ENCODE measurements at places on chromosomes 16 and 17. TPM values are rescaled to one million over a fixed set of nuclear protein-coding genes. Genes with fewer than 3 reads are reported as not detected.

DNA sequence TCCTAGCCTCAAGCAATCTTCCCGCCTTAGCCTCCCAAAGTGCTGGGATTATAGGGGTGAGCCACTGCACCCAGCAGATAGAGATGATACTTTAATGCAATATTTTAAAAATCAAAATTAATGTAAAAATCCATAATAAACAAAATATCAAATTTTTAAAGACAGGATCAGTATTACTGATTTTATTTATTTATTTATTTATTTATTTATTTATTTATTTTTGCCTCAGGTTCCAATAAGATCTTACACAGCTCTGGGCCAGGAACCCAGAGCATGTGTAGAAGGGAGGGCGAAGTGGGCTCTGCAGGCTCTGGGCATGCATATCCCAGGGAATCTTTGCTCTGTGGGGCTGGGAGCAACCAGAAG is 41.6 kb downstream of the FZD2 start:
- H3K36me3 ChIP-seq: no peaks in the 10 kb centered on the region
- no peak overlapping the region for H3K4me3 ChIP-seq
- H3K27me3 ChIP-seq: no peaks in the 10 kb centered on the region
- no peak for DNase-seq
- no peaks in the 10 kb centered on the region for H3K4me1 ChIP-seq
- no peak overlapping the region for H3K27ac ChIP-seq

DNA sequence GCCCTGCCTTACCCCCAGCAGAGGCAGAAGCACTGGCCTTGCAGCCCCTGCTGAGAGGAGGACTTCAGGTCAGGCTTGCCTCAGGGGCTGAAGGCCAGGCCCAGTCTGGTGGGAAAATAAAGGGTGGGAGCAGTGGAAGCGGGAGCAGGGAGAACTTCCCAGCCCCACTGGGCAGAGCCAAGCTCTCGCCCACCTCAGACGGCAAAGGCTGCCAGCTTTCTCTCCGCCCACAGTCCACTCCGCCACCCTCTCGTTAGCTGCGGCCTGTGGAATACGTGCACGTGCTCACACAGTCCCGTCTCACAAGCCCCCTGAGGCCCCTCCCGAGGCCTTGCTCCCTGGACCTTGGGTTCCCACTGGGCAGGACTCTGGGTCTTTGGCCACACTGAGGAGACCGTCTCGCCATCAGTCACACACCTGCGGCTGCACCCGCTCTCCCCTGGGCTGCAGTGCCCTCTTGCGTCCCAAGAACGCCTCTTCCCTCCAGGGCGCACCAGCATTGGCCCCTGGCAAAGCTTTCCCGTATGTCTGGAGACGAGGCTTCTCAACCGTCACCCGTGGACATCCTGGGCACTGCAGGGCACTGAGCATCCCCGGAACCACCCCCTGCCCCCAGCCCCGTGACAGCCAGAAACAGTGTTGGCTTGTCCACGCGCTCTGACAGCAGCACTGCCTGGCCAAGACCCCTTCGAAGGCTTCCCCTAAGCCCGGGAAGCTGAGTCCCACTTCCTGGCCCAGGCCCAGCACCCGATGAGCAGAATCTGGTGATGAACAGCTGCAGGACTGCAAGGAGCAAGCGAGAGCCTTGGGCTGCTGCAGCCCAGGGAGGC is 8.3 kb downstream of the MRPL28 start:
- no peak overlapping the region for H3K4me3 ChIP-seq
- no peaks in the 10 kb centered on the region for H3K36me3 ChIP-seq
- no peaks in the 10 kb centered on the region for H3K27me3 ChIP-seq
- no peak overlapping the region for H3K27ac ChIP-seq

- no peak for DNase-seq
- no peaks in the 10 kb centered on the region for H3K27me3 ChIP-seq
- no peaks in the 10 kb centered on the region for H3K4me1 ChIP-seq
- no peaks in the 10 kb centered on the region for H3K36me3 ChIP-seq
Measured at GRCh38 chr16:50166511-50167500, 13.7 kb downstream of the TENT4B start.

Gene TMEM92
- 0.33 TPM for total RNA-seq

- H3K27ac ChIP-seq: no peak overlapping the region
- H3K4me3 ChIP-seq: no peak overlapping the region
- no peak for DNase-seq
- no peaks in the 10 kb centered on the region for H3K27me3 ChIP-seq
Measured at GRCh38 chr17:62614142-62614541, 13.3 kb upstream of the MRC2 start.

- H3K4me3 ChIP-seq: no peak overlapping the region
- no peaks in the 10 kb centered on the region for H3K4me1 ChIP-seq
- DNase-seq: no peak
- H3K27me3 ChIP-seq: no peaks in the 10 kb centered on the region
- H3K27ac ChIP-seq: no peak overlapping the region
- H3K36me3 ChIP-seq: no peaks in the 10 kb centered on the region
Measured at GRCh38 chr17:357644-358043, 5.0 kb upstream of the RPH3AL start.

GRCh38 chr17:64022611-64023063 is 2.2 kb upstream of the ICAM2 start:
- H3K27ac ChIP-seq: no peak overlapping the region
- no peak overlapping the region for H3K4me3 ChIP-seq
- no peaks in the 10 kb centered on the region for H3K36me3 ChIP-seq

DNA sequence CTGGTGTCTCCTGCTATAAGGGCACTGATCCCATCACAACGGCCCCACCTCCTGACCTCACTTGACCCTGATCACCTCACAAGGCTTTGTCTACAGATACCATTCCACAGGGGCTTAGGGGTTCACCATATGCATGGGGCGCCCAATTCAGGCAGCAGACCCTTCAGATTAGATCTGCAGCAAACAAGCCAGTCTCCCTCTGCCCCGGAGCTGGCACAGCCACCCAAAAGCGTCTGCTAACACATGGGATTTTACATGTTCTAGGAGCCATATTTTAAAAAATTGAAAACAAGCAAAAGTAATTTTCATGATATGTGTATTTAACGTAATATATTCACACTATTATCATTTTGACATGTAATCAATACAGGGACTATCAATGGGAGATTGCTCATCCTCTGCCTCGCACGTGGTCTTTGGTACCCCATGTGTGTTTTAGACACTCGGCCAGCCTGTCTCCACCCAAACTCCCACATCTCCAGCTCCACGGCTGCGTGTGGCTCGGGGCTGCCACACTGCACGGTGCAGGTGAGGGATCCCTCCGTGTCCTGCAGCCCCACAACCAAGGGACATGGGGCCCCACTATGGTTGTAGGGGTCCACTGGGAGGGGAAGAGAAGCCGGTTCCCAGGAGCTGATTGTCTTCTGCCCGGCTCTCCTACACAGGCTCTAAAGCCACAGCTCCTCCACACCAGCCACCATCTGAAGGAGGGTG is 107.6 kb downstream of the RBFOX3 start:
- H3K36me3 ChIP-seq: no peaks in the 10 kb centered on the region
- no peaks in the 10 kb centered on the region for H3K27me3 ChIP-seq
- no peaks in the 10 kb centered on the region for H3K4me1 ChIP-seq
- H3K27ac ChIP-seq: no peak overlapping the region

- no peaks in the 10 kb centered on the region for H3K36me3 ChIP-seq
Measured at GRCh38 chr17:74024871-74025531, 178.5 kb upstream of the RPL38 start.

Gene JPT2
- total RNA-seq: 36.0 TPM

DNA sequence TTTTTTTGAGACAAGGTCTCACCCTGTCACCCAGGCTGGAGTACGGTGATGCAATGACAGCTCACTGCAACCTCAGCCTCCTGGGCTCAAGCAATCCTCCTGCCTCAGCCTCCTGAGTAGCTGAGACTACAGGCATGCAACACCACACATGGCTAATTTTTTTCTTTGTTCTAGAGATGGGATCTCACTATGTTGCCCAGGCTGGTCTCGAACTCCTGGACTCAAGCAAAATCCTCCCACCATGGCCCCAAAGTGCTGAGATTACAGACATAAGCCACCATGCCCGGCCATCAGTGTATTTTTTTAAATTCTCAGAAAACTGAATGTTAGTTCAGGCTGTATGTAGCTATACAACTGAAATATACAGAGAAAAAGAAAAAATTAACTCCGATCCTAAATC is 6.2 kb downstream of the APPBP2 start:
- H3K27me3 ChIP-seq: no peaks in the 10 kb centered on the region
- no peak overlapping the region for H3K4me3 ChIP-seq
- no peaks in the 10 kb centered on the region for H3K36me3 ChIP-seq
- no peak for DNase-seq

- no peaks in the 10 kb centered on the region for H3K27me3 ChIP-seq
- no peak overlapping the region for H3K27ac ChIP-seq
- no peaks in the 10 kb centered on the region for H3K4me1 ChIP-seq
- DNase-seq: no peak
Measured at GRCh38 chr16:88298833-88299745, 83.7 kb upstream of the ZNF469 start.

Gene LIG3
- total RNA-seq: 54.0 TPM

- H3K27me3 ChIP-seq: no peaks in the 10 kb centered on the region
- no peaks in the 10 kb centered on the region for H3K4me1 ChIP-seq
Measured at GRCh38 chr16:87207509-87207908, 109.7 kb downstream of the C16orf95 start.

GRCh38 chr16:57186872-57187854 is 1.0 kb downstream of the RSPRY1 start:
- H3K27me3 ChIP-seq: no peaks in the 10 kb centered on the region
- no peaks in the 10 kb centered on the region for H3K36me3 ChIP-seq
- H3K4me3 ChIP-seq: peak overlapping the region; percentile 87
- no peak for DNase-seq
- no peaks in the 10 kb centered on the region for H3K4me1 ChIP-seq

Gene TMEM88
- 21.0 TPM for total RNA-seq

DNA sequence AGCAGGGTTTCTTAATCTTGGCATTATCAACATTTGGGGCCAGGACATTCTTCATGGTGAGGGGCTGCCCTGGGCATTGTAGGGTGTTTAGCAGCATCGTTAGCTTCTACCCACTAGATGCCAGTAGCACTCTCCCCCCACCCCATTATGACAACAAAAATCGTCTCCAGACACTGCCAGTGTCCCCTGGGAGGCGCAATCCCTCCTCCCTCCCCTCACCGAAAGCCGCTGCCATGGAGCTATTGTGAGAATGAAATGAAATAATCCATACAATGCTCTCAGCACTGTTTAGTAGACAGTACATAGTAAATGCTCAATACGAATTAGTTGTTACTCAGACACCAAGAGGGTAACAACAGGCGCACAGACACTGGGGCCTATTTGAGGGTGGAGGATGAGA is 502.9 kb downstream of the NPIPA7 start:
- H3K27me3 ChIP-seq: no peaks in the 10 kb centered on the region
- no peak for DNase-seq
- H3K27ac ChIP-seq: no peak overlapping the region
- no peaks in the 10 kb centered on the region for H3K36me3 ChIP-seq

DNA sequence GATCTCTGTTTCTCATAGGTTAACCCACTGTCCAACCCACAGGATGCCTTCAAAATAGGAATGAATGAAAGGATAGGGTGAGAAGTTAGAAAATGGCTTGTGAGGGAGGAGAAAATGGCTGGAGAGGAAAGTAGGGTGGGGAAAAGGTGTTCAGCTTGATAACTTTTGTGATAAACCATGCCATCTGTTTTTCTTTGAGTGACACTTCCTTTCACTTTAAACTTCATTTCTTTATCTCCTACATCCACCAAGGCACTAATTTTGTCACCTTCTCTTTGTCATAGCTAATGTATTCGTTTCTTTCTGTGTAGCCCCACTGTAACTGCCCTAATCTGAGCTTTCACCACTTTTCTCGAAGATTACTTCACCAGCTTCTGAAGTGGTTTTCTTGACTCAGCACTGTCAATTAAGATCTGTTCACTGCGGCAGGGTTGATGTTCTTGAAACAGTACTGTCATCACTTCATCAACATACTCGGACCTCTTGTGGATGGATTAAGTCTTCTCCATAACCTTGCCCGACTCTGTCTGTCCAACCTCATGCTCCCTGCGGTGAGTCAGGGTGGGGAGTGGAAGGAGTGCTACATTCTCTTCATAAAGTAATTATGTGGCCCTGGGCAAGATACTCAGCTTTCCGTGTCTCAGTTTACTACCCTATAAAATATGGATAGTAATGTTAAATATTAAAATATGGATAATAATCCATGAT is 5.5 kb upstream of the KRT10 start:
- no peaks in the 10 kb centered on the region for H3K4me1 ChIP-seq
- peak overlapping the region; percentile 61 for H3K27ac ChIP-seq
- H3K27me3 ChIP-seq: no peaks in the 10 kb centered on the region
- H3K36me3 ChIP-seq: no peaks in the 10 kb centered on the region
- H3K4me3 ChIP-seq: no peak overlapping the region

DNA sequence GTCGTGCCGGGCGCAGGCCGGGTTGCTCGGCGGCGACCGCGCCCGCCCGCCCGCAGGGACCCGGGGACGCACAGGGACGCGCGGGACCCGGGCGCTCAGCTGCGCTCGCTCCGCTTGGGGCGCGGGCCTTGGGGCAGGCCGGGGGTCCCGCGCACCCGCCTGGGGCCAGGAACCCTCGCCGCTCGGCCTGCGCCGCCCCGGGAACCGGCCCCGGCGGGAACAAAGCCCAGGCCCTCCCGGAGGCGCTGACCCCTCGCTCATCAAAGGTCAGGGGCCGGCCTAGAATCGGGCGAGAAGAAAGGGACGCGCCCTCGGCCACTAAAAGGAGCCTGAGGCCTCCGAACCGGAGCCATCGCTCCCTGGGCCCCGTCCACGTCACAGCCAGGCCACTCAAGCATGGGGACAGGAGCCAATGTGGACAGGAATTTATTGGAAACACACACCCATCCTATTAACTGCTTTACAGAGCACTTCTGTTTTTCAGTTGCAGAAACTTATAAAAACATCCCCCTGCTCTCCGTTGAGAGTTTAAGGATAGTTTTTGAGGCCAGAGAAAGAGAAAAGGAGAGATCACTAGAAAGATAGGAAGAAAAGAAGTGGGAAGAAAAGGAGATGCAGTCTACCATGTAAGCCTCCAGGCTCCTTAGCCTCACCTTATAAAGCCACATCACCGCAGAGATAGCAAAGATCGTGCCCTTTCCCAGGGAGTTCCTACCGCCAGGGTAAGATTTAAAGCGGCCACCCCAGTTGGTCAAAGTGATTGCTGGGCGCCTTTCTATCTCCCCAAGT is 558 bp upstream of the ZFHX3 start:
- H3K27ac ChIP-seq: peak overlapping the region; percentile 94
- DNase-seq: no peak
- no peaks in the 10 kb centered on the region for H3K27me3 ChIP-seq
- H3K4me1 ChIP-seq: no peaks in the 10 kb centered on the region

- H3K4me1 ChIP-seq: no peaks in the 10 kb centered on the region
- H3K4me3 ChIP-seq: no peak overlapping the region
- H3K27me3 ChIP-seq: no peaks in the 10 kb centered on the region
- H3K36me3 ChIP-seq: no peaks in the 10 kb centered on the region
- no peak for DNase-seq
- H3K27ac ChIP-seq: no peak overlapping the region
Measured at GRCh38 chr17:15249487-15249886, 15.6 kb downstream of the PMP22 start.
